ENCODE measurements at places on chromosomes 1 and 21.

- no peak for DNase-seq
Measured at GRCh38 chr1:53078333-53079101, 16.5 kb downstream of the PODN start.

- no peak for DNase-seq
Measured at GRCh38 chr1:245306628-245307410, 152.0 kb downstream of the KIF26B start.

DNA sequence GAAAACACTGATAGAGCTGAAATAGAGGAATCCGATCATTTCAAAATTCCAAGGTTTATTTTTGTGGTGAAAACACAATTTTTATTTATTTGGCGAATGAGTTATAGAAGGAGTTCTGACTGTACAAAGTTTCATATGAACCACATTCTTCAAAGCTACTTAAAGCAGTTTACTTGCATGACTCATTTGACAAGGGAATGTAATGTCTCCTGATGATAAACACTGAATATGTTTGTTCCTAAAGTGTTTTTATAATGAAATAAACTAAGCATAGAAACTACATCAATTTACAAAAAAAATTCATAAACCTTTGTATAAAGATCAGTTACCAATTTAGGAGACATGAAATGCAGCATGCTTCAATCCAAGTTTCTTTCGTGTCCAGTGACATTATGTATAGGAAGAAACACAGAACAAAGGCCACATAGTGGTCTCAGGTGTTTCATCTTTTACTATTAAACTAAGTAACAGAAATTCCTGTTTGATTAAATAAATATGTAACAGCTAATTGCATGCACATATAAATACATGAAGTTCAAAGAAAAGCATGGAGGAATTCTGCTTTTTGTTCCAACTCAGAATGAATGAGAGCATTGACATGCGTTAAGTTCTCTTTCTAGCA, 2.5 kb downstream of the PRKACB start:
- DNase-seq, result no peak

GRCh38 chr1:229230893-229231753, 39.8 kb upstream of the RAB4A start:
- DNase-seq, result no peak

GRCh38 chr1:50476800-50477199, 53.6 kb upstream of the DMRTA2 start:
- no peak for DNase-seq

DNA sequence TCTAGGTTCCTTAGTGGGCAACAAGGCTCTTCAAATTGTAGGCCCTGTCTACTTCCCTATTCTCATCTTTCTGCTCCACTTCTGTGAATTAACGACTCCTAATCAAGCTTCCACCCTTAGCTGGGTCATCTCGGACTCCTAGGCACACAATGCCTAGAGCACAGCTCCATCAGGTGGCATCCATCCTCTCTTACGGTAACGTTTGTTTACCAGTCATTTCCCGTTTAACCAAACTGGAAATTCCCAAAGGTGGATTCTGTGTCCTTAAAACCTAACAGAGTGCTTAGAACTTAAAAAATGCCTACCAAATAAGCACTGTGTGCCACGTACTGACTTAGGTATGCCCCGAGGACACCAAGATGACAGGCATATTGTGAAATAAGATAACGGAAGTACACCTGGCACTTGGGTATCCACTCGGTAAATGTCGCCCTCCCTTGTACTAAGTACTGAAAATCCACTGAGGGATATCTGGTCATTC, 1.5 kb downstream of the PARP1 start:
- DNase-seq, result no peak

- no peak for DNase-seq
Measured at GRCh38 chr1:244862354-244862698, 2.0 kb downstream of the HNRNPU start.

DNA sequence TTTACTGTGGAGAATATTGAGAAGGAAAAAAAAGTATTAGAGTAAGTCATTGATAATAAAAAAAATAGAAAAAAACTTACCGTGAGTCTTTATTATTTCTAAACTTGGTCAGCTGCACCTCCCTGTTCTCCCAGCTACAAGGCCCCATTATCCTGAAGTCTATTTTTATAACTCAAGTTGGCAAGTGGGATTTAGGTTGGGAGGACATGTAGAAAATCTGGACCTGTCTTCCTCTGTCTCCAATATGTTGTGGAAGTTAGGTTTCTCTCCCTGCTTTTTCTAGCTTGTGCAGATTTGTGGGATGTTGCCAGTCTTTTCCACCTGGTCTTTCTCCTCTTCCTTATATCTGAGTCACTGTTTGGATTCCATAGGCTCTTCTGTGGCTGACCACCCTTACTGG, 361.4 kb downstream of the HLX start:
- DNase-seq, result no peak

DNA sequence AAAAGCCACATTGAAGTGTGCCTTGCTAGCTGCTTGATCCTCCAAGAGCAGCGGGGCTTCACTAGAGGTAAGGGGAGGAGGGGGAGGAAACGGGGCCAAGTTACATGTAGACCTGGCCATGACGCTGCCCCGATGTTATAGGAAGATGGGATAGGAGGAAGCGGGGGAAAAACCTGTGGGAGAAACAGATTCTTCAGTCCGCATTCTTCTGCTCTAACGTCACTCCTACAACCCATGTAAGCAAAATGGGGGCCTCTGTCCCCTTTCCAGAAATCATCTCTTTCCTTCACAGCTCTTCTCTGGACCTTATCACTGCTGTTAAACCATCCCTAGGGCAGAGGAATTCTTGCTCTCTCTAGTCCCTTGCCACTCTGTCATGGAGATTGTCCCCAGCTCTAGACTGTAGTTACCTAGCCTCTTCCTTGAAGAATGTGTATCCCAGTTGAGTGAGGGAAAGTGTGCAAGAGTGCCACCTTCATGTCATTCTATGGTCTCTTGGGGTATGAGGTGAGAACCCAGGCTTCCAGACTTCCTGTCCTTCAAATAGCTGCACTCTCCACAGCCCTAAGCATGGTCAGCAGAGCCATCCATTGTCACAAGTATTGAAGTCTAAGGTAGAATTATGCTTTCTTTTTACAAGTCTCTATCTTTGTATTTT, 11.4 kb downstream of the PLEKHO1 start:
- no peak for DNase-seq

DNA sequence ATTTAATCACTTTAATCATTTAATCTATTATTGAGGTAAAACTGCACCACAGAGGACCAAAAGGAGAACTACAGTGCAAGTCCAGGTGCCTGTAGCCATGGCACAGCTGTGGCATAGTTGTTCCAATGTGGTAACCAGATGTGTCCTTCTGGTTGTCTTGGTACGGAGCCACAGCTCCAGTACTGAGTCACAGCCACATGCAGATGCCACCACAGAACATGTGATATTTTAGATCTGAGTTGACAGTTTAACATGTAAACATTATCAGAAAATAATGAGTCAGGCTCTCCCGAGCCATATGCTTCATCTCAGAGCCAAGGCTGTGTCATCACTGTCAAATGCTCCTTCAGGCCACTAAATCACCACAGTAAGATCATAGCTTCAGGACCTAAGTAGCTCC, 56.4 kb upstream of the RGS7 start:
- DNase-seq, result no peak

- no peak for DNase-seq
Measured at GRCh38 chr1:174696026-174696821, 248.5 kb downstream of the GPR52 start.

- DNase-seq, result no peak
Measured at GRCh38 chr1:8424539-8425116, 106.7 kb downstream of the SLC45A1 start.

- no peak for DNase-seq
Measured at GRCh38 chr1:236480758-236481436, 42.9 kb upstream of the LGALS8 start.

DNA sequence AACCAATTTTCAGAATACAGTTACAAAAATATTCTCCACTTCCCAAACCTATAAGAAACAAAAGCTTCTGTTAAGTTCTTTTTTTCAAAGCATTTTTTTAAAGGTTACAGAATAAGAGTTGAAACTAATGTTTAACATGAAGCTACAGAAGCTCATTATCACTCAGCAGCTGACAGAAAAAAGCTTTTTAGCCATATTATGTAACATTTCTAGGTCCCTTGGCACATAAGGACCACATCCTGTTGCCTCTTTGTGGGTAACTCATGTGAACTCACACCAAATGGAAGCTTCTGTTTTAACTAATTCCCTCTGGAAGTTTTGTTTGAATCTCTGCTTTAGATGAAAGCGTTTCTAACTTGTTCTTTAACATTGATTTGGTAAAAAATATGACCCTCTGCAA, 242.5 kb upstream of the TMPRSS15 start:
- no peak for DNase-seq

- no peak for DNase-seq
Measured at GRCh38 chr1:31272369-31272768, 24.2 kb downstream of the SNRNP40 start.
